CD8-positive, alpha-beta memory T cell (primary cell): ENCODE measurements at places on chromosomes 4 and X.
A peak's percentile ranks its signal among the peaks of the same experiment; 100 is the strongest.

GRCh38 chrX:46260499-46260898 is 284.7 kb downstream of the ZNF674 start:
- no peaks in the 10 kb centered on the region for H3K36me3 ChIP-seq
- no peaks in the 10 kb centered on the region for H3K27me3 ChIP-seq
- DNase-seq = no peak
- H3K4me3 ChIP-seq = no peak overlapping the region
- H3K27ac ChIP-seq = no peak overlapping the region
- H3K4me1 ChIP-seq = no peaks in the 10 kb centered on the region

DNA sequence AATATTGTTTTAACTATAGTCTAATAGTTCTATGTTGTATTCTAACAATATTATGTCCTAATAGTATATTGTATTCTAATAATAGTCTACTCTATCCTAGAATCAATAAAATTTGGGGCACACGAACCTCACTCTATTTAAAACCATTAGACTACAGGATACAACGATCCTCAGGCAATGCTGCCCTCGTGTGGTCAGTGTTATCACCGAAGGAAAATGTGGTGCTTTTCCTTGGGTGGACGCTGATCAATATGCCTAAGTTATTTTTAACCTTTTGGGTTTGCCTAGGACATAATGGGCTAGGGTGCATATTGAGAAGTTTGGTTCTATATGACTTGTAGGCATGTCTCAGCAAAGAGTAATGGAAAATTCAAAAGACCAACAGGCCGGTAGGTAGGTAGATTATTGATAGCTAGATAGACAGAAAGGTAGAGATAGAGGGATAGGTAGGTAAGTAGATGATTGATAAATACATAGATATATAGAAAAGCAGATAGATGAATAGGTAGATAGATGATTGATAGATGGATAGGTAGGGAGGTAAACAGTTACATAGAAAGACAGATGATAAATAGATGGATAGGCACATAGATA is 75.1 kb downstream of the PRKX start:
- no peak overlapping the region for H3K4me3 ChIP-seq
- no peaks in the 10 kb centered on the region for H3K36me3 ChIP-seq
- H3K27ac ChIP-seq = no peak overlapping the region

DNA sequence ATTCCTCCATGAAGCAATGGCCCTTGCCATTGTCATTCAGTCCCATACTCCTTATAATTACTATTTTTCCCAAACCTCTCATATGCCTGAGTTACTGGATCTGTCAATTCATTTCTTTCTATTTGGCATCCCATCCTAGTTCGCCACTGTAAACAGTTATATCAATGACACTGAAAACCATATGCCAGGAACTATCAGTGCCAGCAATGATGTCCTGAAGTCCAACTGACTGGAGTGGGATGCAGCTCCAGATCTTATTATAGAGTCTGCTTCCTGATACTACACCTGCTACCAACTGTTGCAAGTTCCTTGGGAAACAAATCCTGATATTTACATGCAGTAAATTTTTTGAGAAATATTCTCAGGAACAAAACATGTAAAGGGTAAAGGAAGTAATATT is 27.0 kb upstream of the BANK1 start:
- H3K27me3 ChIP-seq = no peaks in the 10 kb centered on the region
- no peak overlapping the region for H3K4me3 ChIP-seq
- no peak overlapping the region for H3K27ac ChIP-seq
- DNase-seq = no peak
- no peaks in the 10 kb centered on the region for H3K36me3 ChIP-seq

- no peak overlapping the region for H3K4me3 ChIP-seq
- DNase-seq = no peak
- no peaks in the 10 kb centered on the region for H3K27me3 ChIP-seq
- no peaks in the 10 kb centered on the region for H3K36me3 ChIP-seq
Observed at GRCh38 chrX:112874614-112875013, 34.0 kb upstream of the AMOT start.

DNA sequence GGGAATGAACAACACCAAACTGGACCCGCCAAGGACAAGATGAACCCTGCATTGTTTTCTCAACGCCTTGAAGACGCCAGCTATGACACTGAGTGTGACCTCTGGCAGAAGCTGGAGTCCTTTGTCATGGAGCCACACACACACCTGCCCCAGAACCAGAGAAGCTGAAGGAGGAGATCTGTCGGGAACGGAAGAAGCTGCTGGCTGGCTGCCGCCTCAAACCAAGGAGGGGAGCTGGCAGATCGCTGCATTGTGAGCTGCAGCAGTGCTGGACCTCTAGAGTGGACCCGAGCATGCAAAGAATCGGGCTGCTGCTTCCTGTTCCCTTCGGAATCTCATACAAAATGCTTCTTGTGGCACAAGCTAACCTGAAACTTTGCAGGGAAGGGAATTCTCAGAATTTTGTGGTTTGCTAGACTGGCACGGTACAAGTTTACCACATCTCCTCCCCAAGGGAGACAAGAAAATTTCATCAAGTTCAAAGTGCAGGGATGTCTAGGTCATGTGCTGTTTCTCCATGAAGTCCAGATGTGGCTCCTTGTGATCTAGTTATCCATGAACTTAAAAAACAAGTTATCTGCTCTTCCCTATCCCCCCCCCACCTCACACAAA is 23.4 kb upstream of the GLRB start:
- H3K27ac ChIP-seq = no peak overlapping the region
- no peaks in the 10 kb centered on the region for H3K27me3 ChIP-seq
- no peak for DNase-seq
- no peaks in the 10 kb centered on the region for H3K4me1 ChIP-seq
- no peak overlapping the region for H3K4me3 ChIP-seq

GRCh38 chrX:119696251-119696890 is 3.4 kb upstream of the SEPTIN6 start:
- no peak for DNase-seq
- H3K4me1 ChIP-seq = no peaks in the 10 kb centered on the region
- H3K36me3 ChIP-seq = no peaks in the 10 kb centered on the region
- no peak overlapping the region for H3K4me3 ChIP-seq
- no peak overlapping the region for H3K27ac ChIP-seq

GRCh38 chr4:66736606-66737005 is 808.7 kb downstream of the CENPC start:
- no peak for DNase-seq
- no peaks in the 10 kb centered on the region for H3K36me3 ChIP-seq
- H3K27ac ChIP-seq = no peak overlapping the region
- H3K4me3 ChIP-seq = no peak overlapping the region
- H3K4me1 ChIP-seq = no peaks in the 10 kb centered on the region
- no peaks in the 10 kb centered on the region for H3K27me3 ChIP-seq

- no peaks in the 10 kb centered on the region for H3K4me1 ChIP-seq
- no peak for DNase-seq
- no peak overlapping the region for H3K4me3 ChIP-seq
Observed at GRCh38 chrX:17547658-17548057, 172.7 kb downstream of the NHS start.

DNA sequence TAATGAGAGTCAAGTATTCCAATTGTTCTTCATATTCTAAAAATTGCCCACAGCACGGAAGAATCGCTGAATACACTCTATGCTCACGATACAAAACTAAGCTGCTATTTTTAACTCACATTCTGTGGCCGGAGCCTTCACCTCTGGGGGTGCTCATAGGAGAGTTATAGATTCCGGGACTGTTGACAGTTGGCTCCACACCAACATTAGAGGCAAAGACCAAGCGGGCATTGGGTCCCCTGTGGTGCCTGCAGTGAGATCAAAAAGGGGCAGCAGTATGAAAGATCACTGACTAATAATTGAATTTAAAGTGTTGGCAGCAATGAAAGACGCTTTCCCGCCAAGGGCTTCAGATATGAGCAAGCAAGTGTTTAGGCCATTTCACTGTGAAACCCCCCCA is 146.0 kb downstream of the TMEM144 start:
- H3K27ac ChIP-seq = no peak overlapping the region
- no peaks in the 10 kb centered on the region for H3K36me3 ChIP-seq
- DNase-seq = no peak

DNA sequence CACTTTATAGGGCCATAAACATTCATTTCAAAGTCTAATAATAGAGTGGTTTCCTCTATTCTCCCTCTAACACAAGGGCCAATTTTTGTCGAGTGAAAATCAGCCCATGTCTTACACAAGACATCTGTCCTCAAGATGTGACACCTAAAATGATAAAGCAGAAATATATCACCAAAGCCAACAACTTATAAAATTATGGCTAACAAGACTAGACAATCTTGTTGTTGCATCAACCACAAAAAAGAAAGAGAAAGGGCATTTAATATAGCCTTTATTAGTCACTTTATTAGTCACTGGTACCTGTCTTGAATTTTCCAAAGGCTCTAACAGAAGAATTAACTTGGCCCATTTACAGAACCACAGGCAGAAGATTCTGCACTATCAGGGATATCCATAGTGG is 161.6 kb downstream of the SMIM20 start:
- H3K27me3 ChIP-seq = no peaks in the 10 kb centered on the region
- no peak for DNase-seq
- no peaks in the 10 kb centered on the region for H3K36me3 ChIP-seq
- peaks cover 6% of the 10 kb centered on the region for H3K4me1 ChIP-seq
- no peak overlapping the region for H3K27ac ChIP-seq
- no peak overlapping the region for H3K4me3 ChIP-seq

GRCh38 chr4:152089584-152089983 is 328.8 kb upstream of the GATB start:
- DNase-seq = no peak
- no peak overlapping the region for H3K27ac ChIP-seq
- H3K4me1 ChIP-seq = peaks cover 42% of the 10 kb centered on the region
- H3K36me3 ChIP-seq = no peaks in the 10 kb centered on the region
- no peaks in the 10 kb centered on the region for H3K27me3 ChIP-seq

DNA sequence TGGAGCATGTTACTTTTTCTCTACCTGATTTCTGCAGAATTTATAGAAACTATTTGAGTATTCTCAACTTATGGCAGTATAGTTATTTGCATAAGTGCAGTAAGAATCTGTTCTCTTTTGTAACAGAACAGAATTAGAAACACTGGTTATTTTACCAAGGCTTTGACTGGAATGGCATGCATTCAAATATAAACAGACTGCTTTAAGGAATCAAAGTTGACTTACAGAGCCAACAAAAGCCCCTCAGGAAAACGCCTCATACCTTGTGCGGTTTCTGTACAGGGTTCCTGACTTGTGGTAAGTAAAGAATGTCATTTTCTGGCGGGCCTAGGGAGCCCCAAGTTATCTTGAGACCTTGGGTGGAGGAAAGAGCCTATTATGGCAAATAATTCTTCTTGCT is 97.1 kb downstream of the GPR143 start:
- H3K27me3 ChIP-seq = no peaks in the 10 kb centered on the region
- no peak overlapping the region for H3K27ac ChIP-seq
- H3K4me1 ChIP-seq = no peaks in the 10 kb centered on the region
- DNase-seq = no peak
- no peak overlapping the region for H3K4me3 ChIP-seq

DNA sequence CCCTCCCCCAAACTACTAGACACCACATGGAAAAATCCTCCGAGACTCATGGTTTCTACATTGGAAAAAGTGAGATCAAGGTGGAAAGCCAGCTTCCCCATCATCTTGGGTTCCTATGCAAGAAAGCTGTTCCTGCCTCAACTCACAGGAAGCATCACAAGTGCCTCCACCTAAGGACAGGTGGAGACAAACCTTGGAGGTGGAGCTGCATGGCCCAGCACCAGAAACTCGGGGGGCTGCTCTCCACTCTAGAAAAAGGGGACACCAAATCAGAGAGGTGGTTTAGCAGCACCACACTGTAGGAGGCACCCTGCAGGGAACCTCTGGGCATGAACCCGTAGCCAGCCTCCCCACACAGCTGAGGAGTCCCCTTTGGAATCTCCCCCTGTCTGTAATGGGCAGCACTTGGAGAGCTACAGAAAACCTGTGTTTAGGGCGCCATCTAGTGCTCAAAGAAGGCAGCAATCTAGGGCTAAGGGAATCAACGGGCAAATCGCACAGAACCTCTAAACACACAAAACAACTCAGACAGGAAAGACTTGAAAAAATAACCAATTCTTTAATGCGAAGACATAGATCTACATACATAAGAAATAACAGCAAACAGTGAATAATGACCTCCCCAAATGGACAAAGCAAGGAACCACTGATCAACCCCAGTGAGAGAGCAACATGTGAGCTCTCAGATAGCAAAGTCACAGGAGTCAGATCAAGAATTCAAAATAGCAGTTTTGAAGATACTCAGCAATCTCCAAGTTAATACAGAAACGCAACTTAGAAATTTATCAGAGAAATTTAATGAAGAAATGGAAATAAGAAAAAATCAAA is 37.0 kb upstream of the ZBTB33 start:
- DNase-seq = peak; percentile 58
- no peaks in the 10 kb centered on the region for H3K27me3 ChIP-seq
- H3K4me3 ChIP-seq = no peak overlapping the region

GRCh38 chr4:26141051-26141721 is 179.6 kb upstream of the RBPJ start:
- no peaks in the 10 kb centered on the region for H3K4me1 ChIP-seq
- H3K27ac ChIP-seq = no peak overlapping the region
- no peaks in the 10 kb centered on the region for H3K27me3 ChIP-seq

DNA sequence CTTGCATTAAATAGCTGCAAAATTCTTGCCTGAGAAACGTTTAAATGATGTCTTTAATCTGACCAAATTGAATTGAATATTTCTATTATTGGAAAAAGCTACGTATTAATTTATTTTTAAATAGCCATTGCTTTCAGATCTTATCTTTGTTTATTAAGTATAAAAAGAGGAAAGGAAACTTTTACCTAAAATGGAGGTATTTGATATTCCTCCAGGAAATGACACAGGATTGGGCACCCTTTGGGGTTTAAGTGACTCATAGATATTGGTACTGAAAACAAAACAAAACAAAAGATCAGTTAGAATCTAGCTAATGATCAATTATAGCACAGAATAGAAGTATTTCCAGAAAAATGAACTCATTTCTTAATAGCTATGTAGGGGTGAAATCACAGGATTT is 34.1 kb downstream of the PLS3 start:
- no peak overlapping the region for H3K4me3 ChIP-seq
- no peaks in the 10 kb centered on the region for H3K36me3 ChIP-seq
- no peaks in the 10 kb centered on the region for H3K27me3 ChIP-seq
- H3K27ac ChIP-seq = no peak overlapping the region
- DNase-seq = no peak

DNA sequence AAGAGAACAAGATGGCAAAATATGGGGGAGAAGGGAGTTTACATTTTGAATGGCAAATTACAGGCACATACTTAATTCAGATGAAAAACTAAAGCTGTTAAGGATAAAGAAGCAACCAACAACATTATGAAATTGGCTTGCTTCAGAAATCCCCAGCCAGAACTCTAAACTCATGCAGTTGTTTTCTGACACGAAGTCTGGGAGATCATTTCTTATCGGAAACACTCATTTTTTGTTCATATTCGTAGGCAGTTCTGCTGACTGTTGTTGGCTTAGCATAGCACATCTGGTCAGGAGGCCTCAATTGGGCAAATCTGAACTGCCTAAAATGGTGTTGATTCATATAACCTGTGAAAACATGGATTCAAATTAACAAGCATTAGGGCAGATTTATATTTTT is 33.0 kb upstream of the ARHGAP6 start:
- H3K4me3 ChIP-seq = no peak overlapping the region
- no peaks in the 10 kb centered on the region for H3K4me1 ChIP-seq
- H3K27me3 ChIP-seq = no peaks in the 10 kb centered on the region
- no peak for DNase-seq
- H3K36me3 ChIP-seq = no peaks in the 10 kb centered on the region

GRCh38 chr4:76703123-76703490 is 194.8 kb downstream of the SOWAHB start:
- no peaks in the 10 kb centered on the region for H3K4me1 ChIP-seq
- DNase-seq = no peak
- no peak overlapping the region for H3K27ac ChIP-seq
- H3K36me3 ChIP-seq = no peaks in the 10 kb centered on the region
